ENCODE measurements at places on chromosomes 7 and 10.

GRCh38 chr10:114703377-114704107, 45.5 kb upstream of the ABLIM1 start:
- no peak for DNase-seq

DNA sequence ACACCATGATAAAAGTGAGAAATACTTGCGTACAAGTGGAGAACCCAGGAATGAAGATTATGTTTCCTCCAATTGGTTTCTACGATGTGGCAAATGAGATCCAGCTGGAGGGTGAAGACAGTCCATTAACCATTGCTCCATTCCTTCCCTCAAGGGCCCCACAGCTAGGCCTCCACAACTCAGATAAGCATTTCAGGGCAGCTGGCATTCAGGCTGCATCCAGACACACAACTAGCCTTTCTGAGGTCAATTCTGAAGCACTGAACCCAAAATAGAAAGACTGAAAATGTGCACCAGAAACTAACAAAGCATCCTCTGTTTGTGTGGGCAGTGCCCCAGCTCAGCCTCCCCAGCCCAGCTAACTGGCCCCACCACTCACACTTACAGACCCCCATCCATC, 94.8 kb downstream of the GSAP start:
- DNase-seq = no peak

DNA sequence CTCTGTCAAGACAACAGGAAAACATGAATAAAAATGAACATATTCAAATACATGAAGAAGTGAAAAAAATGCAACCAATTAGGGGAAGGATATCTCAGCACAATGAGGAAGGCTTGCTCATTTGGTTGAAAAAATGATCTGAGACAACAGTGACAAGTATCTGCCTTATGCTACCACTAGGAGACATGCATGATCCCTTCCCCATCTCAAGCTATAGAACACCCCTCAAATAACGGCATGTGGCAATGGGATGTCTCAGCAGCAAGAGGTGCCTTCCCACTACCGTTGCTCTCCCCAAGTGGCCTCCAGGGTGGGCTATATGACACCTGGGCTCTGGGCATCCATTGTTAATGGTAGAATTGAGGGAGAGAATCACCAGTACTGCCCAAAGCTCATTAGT, 98.1 kb upstream of the RSU1 start:
- DNase-seq = no peak

- DNase-seq = no peak
Measured at GRCh38 chr10:60809157-60809556, 30.9 kb downstream of the CDK1 start.

DNA sequence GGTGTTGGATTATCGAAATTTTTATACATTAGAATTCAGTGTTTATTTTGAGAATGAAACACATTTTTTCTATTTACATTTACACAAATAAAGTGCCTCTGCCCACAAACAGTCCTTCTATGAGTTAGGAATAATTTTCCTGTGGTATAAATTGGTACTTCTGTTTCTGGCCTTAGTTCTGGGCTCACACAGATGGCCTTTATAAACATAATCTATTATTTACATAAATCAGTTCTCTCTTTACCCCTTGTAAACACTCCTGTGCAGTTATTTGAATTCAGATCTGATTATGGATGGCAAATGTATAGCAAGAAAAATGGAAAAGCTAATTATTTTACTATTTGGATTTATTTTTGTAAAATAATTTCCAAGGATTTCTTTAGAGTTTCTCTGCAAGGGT, 143.2 kb downstream of the PRKG1 start:
- no peak for DNase-seq

DNA sequence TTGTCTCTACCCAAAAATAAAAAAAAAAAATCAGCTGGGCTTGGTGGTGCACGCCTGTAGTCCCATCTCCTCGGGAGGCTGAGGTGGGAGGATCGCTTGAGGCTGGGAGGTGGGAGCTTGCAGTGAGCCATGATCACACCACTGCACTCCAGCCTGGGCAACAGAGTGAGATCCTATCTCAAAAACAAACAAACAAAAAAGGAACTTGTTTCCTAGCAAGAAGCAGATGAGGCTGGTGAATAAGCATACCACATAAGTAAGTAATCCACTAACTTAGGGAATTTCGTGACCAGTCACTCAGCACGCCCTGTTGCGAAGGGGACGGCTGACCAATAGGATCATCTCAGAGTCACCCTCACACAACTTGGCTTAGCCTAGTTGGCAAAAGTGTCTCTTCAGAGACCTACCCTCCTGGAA, 64.6 kb downstream of the CUX1 start:
- no peak for DNase-seq

- no peak for DNase-seq
Measured at GRCh38 chr7:151722533-151722932, 154.4 kb downstream of the PRKAG2 start.

- DNase-seq = no peak
Measured at GRCh38 chr7:90290244-90291113, 30.6 kb downstream of the FAM237B start.

GRCh38 chr7:99142727-99143520, 984 bp downstream of the SMURF1 start:
- no peak for DNase-seq

DNA sequence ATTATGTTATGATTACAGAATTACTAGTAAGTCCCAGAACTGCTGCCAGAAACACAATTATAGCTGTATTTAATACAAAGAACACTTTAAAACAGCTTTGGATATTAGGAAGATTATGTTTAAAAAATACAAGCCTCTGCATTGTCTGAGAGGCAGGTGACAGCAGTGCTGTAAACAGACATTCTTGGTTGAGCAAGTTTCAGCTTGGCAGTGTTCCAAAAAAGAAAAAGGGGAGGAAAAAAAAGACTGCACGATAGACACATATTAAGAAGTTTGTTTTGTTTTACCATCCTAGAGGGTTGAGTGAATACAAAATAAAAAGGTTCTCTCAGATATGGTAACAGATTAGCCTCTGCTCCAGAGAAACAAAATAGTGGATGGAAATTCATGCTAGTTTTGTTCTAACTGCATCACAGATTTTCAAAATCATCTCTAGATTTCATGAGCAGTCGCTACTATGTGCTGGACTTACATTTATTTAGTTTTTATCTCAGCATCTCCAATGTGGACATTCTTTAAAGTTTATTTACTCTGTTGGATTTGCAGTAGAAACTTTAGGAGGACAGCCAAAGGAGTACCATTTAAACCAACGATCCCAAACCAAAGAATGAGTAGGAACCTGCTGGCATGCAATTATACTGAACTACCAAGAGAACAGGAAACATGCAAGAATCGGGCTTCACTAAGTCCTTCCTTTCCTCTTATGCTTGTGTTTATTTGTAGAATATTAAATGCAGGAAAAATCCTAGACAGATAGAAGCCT, 9.0 kb downstream of the FAM204A start:
- no peak for DNase-seq

DNA sequence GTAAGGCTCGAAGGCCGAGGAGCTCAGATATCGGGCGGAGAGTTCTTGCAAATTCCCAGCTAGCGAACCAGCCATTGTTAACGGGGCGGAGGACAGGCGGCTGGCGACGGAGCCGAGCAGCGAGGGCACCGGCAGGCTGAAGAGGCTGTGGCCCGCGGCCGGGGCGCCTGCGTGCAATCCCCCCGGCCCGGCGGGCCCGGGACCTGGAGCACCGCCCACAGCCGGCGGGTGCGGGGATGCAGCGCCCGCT, 4.1 kb downstream of the VAX1 start:
- DNase-seq = no peak

DNA sequence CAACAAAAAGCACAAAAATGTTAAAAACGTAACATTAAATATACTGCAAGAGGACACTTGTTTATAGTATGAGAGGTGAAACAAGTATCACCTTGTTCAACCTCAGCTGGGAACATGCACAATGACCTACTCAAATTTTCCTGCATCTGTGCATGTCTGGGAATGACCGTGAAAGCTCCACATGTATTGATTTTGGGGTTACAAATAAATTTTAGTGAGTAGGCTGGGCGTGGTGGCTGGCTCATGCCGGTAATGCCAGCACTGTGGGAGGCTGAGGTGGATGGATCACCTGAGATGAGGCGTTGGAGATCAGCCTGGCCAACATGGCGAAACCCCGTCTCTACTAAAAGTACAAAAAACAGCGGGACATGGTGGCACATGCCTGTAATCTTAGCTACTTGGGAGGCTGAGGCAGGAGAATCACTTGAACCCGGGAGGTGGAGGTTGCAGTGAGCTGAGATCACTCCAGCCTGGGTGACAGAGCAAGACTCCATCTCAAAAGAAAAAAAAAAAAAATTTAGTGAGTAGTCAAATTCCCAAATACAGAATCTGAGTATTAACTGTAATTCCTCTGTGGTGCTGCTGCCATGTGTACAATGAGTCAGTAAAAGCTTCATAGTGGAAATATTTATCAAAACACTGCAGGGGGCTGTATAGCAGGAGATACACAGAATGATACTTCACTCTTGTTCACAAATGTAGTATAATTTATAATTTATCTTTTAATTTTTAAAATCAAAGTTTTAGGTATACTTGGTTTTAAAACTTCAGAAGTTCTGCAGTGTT, 41.1 kb downstream of the SUGCT start:
- DNase-seq = no peak

- no peak for DNase-seq
Measured at GRCh38 chr7:3461923-3462322, 160.9 kb downstream of the SDK1 start.

GRCh38 chr7:97580205-97580604, 151.7 kb upstream of the TAC1 start:
- no peak for DNase-seq

- DNase-seq = no peak
Measured at GRCh38 chr10:73404690-73405089, 9.2 kb downstream of the ANXA7 start.

DNA sequence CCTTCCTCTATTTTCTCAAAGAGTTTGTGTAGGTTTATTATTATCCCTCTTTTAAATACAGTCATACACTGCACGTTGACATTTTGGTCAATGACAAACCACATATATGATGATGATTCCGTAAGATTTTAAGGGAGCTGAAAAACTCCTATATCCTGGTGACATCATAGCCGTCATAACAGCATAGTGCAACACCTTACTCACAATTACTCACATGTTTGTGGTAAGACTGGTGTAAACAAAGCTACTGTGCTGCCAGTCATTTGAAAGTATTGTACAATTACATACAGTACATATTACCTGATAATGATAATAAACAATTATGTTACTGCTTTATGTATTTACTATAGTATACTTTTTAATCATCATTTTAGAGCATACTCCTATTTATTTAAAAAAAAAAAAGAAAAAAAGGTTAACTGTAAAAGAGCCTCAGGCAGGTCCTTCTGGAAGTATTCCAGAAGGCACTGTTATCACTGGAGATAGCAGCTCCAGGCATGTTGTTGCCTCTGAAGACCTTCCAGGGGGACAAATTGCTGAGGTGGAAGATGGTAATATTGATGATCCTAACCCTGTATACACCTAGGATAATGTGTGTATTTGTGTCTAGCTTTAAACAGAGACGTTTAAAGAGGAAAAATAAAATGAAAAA, 123.3 kb upstream of the CDK1 start:
- DNase-seq = no peak

DNA sequence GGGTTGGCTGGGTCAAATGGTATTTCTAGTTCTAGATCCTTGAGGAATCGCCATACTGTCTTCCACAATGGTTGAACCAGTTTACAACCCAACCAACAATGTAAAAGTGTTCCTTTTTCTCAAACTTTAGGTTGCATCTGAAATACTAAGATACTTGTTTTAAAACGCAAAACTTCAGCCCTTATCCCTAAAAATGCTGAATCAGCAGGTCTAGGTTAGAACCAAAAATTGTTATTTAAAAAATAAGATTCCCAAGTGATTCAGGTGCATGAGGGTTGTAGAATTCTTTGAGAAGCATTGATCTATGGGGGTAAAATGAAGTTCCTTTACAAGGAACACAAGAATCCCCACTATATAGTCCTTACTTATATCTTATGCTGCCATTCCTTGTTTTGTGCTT, 56.5 kb upstream of the BICC1 start:
- no peak for DNase-seq

GRCh38 chr10:79392020-79392398, 44.7 kb downstream of the PPIF start:
- no peak for DNase-seq

DNA sequence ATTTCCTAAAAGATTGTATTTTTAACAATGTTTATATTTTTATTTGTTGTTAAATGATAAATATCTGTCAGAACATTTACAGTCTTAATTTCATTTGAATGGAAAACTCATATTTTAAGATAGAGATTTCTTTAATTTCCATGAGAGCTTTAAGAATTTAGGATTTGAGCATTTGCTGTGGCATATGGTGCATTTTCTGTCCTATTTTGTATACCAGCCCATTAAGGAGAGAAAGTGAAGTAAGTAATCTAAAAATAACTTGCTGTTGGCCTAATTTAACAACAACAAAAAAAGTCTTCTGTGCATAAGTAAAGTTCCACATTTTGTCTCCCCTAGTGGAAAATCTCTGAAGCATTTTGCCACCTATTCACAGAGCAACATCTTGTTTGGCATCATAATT, 190.9 kb upstream of the PPP1R3A start:
- DNase-seq = no peak

GRCh38 chr10:16953270-16953669, 136.0 kb upstream of the RSU1 start:
- DNase-seq = no peak

DNA sequence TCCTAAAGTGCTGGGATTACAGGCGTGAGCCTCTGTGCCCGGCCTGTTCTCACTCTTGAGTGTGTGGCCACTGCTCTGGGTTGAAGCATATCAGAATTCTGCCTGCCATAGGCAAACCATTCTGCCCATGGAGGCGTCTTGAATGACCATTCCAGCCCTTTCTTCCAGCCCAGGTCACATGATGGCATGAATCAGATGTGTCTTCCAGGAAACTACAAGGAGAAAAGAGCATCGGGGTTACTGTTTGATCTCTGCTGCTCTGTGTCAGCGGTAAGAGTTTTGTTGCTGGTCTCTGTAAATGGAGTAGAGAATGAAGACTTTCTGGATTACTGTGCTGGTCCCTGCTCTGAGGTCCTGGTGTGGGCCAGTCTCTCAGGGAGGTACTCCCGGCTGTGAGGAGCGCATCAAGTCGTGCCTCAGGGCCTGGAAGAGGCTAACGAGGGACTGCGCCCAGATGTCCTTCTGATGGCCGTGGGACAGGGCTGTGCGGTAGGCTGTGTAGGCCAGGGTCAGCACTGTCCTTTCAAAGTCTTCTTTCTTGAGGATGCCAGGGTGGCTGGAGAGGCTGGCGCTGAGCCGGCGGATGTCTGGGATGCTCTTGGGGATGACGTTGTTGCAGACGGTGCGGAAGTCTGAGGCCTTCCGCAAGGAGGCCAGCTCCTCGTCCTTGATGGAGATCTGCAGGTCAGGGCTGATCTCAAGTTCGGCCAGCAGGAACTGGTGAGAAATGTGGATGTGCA, 5.8 kb upstream of the SLC13A4 start:
- no peak for DNase-seq

GRCh38 chr7:157863176-157863575, 526.4 kb downstream of the DNAJB6 start:
- no peak for DNase-seq

- no peak for DNase-seq
Measured at GRCh38 chr7:28629216-28629842, 217.0 kb downstream of the CREB5 start.

DNA sequence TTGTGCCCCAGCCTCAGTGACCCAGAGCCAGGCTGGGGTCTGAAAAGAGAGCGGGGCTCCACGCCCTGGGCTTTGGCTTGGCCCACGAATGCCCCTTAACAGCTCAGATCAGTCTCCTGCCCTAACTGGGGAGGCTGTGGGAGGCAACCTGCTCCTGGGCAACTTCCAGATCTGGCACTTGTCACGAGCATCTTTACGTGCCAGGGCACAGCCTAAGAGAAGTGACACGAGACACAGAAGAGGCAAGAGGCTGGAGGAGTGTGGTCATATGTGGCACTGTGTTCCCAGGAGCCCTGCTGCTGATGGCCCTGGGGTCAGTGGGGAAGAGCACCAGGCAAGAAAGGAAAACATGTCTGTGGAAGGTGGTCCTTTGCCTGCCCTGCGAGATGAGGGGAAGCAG, 97.8 kb upstream of the BTBD16 start:
- DNase-seq = no peak

Measured in NCI-H2081 treated with DMSO at 0.1 percent for 48 hours (cell line).